ENCODE measurements at places on chromosomes 4 and X. TPM values are rescaled to one million over a fixed set of nuclear protein-coding genes. Genes with fewer than 3 reads are reported as not detected.

DNA sequence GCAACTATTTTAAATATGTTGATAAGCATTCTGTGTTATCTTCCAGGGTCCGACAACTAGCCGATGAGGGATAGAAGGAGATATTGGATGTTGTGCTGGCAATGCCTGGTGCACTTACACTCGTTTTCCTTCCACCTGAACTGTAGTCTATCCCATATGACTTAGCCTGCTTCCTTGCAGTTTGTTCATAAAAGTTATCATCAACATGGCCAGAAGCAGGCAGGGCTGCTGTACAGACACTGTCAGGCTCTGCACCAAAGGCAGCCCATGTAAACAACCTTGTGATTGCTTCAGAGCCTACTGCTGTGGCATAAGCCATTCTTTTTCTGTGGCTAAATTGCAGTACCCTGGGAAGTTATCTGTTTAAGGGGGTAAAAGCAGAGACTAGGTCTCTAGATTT, 1.6 kb downstream of the MAPK10 start:
- DNase-seq: no peak

DNA sequence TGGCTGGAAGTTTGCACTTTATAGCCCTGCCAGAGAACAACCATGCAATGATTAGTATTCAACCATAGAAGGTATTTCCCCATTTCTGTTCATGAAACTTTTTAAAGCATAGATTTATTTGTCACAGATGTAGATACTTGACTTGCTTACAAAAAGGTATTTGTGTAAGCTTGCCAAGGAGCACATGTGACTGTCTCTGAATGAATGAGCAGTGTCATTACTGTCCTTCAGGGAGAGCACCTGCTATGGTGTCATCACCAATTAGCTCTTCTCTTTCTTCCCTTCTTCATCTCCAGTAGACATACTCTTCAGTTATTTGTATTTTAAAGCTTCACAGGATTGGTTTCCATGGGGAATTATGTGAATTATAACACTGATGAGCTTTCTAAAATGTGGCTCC, 1064.7 kb upstream of the GRIA3 start:
- DNase-seq: no peak

Gene CHST7
- 5.9 TPM for total RNA-seq

- no peak for DNase-seq
Measured at GRCh38 chr4:174613979-174614378, 91.7 kb upstream of the HPGD start.

- DNase-seq: no peak
Measured at GRCh38 chr4:141614878-141615586, 21.4 kb upstream of the IL15 start.

Gene ADH5
- 165 TPM for total RNA-seq

GRCh38 chrX:118633530-118633929, 93.9 kb upstream of the IL13RA1 start:
- DNase-seq: no peak

Gene DNAAF6
- total RNA-seq: not detected

GRCh38 chrX:115583496-115584004, 22.6 kb downstream of the PLS3 start:
- no peak for DNase-seq

GRCh38 chr4:128517096-128517738, 229.6 kb upstream of the PGRMC2 start:
- DNase-seq: no peak

- no peak for DNase-seq
Measured at GRCh38 chr4:4182835-4183568, 43.7 kb downstream of the OTOP1 start.

All from urinary bladder (tissue), 4 donors.